ENCODE measurements at places on chromosomes 6 and 20.

- no peak for DNase-seq
Measured at GRCh38 chr6:151379933-151380847, 11.2 kb downstream of the ZBTB2 start.

DNA sequence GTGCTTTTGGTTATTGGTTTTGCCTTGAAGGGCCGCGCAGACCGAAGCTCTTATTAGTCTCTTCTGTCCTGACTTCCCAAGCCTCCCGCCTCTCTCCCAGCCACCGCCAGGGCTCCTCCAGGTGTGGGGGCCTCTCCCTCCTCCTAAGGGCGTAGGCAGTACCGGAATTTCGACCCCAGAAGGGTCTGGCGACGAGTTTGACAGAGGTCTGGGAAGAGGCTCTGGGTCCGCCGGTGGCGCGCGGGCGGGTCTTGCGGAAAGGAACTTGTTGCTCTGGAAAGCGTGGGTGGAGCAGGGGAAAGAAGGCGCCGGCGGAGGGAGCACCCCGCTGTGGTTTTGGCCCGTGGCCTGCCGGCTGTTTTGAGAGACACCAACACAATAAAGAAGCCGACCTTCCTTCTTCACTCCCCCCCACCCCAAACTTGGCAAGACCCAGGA lies 1.8 kb downstream of the PCSK2 start:
- DNase-seq: no peak

- DNase-seq: no peak
Measured at GRCh38 chr6:117078624-117079023, 186.7 kb upstream of the VGLL2 start.

- no peak for DNase-seq
Measured at GRCh38 chr20:11551479-11551878, 366.2 kb upstream of the BTBD3 start.

GRCh38 chr6:26043384-26044139 lies 43.7 kb upstream of the HFE start:
- DNase-seq: peak; percentile 54

DNA sequence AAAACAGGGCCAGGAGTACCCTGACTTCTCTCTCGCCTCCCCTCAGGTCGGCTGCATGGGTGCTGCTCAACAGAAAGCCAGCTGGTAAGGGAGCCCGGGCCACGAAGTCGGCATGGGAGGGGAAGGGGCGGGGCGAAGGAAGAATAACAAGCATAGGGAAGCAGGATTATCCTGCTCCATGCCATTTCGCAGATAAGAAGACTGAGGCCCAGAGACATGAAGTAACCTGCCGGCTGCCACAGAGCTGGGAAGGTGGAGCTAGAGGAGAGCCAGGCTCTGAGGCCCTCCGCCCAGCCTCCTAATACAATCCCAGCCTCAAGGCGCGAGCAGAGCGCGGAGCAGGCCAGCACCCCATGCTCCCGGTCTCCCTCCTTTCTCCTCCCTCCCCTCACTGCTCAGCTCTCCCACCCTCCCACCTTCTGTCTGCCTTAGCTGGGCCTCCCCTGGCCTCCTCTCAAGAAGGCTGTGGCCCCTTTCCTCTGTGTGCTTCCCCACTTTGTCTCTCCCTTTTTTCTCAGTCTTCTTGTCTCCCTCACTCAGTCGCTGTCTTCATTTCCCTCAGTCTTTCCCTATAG lies 13.2 kb upstream of the HMGA1 start:
- DNase-seq: no peak

- DNase-seq: no peak
Measured at GRCh38 chr6:20696676-20697075, 162.4 kb downstream of the CDKAL1 start.

DNA sequence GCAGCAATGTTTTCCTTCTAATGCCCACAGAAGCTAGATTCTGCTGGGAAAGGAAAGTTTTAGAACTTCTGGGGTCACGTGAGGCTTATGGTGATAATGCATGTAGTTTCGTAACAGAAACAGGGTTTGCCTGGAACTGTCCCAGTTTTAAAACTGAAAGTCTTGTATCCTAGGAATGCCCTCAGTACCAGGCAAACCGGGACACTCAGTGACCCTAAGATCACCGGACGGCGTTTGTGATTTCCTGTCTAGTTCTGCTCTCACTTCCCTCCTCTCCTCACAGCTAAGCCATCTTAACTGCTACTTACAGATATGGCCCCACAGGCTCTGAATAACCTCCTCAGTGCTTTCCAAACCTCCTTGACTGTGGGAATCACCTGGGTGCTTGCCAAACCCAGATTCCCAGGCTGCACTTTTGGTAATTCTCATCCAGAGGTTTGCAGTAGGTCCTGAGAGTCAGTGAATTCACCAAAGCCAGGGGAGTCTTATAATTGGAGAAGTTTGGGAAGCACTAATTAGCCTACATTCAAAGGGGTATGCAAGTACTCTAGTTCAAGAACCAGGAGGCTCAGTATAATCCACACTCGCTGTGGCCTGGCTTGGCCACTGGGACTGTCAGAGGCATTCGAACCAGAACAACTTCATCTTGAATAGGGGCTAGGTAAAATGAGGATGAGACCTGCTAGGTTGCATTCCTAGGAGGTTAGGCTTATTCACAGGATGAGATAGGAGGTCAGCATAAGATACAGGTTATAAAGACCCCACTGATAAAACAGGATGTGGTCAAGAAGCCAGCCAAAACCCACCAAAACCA lies 231.6 kb upstream of the MYLIP start:
- no peak for DNase-seq

GRCh38 chr6:44077214-44077946 lies 49.9 kb downstream of the MRPL14 start:
- DNase-seq: no peak

- no peak for DNase-seq
Measured at GRCh38 chr6:155155787-155156447, 107.9 kb upstream of the CLDN20 start.

DNA sequence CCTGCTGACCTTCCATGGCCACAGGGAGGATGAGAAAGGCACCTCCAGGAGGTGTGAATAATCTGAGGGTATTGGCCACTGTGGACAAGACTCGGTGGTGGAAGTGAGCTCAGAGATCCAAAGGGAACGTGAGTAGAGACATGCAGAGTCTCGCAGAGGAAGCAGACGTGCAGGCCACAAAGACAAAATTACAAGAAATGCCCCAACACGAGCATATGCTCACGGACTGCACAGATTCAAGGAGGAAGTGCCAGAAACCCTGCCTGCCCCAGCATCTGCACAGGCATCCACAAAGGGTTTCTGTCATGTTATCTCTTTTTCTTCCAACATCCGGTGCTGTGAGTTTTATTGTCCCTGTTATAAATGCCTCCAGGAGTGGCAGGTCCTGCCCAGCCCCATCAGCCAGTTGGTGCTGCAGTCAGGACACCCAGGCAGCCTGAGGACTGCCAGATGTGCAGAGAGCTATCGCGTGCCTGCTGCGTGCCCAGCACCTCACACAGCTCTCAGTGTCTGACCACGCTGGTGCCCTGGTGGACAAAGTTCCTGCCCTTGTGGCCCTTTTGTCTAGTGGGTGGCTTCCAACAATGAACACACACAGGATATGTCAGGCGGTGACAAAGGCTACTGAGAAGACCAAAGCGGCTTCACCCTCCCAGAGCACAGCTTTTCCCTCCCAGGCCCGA lies 34.0 kb upstream of the FANCE start:
- DNase-seq: no peak

- no peak for DNase-seq
Measured at GRCh38 chr20:63886921-63887320, 8.0 kb upstream of the DNAJC5 start.

GRCh38 chr6:79422666-79423065 lies 114.6 kb downstream of the LCA5 start:
- no peak for DNase-seq

DNA sequence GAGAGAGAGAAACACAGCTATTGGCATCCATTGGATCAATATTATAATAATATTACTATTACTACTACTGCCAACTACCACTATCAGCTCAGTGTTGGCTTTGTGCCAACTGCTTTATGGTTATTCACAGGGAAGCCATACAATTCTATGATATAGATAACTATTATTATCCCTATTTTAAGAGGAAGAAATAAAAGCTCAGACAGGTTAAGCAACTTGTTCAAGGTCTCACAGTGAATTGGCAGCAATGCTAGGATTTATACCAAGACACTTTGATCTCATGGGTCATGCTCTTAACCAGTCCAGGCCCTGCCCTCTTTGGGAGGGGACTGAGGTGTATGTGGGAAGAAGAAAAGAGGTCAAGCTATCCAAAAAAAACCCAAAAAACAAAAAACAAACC lies 82.0 kb upstream of the TRAF3IP2 start:
- DNase-seq: no peak

- DNase-seq: no peak
Measured at GRCh38 chr20:1901704-1902103, 6.5 kb downstream of the SIRPA start.

GRCh38 chr6:116518621-116519368 lies 7.4 kb downstream of the CALHM5 start:
- DNase-seq: no peak

DNA sequence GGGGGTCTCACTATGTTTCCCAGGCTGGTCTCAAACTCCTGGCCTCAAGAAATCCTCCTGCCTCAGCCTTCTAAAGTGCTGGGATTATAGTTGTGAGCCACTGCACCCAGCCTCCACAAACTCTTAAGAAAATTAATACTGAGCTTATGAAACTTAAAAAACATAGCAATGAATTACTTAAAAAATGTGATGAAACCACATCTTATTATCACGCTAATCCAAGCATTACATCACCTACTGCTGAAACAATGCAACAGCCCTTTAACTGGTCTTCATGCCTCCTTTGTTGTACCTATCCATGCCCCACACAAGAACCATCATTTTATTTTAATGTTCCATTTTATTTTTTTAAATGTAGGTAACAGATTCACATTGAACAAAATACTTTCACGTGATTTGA lies 24.9 kb downstream of the SESN1 start:
- DNase-seq: no peak

GRCh38 chr20:38685853-38686473 lies 38.3 kb upstream of the SLC32A1 start:
- no peak for DNase-seq

- DNase-seq: peak; percentile 56
Measured at GRCh38 chr6:139250296-139251044, 41.3 kb downstream of the TXLNB start.

DNA sequence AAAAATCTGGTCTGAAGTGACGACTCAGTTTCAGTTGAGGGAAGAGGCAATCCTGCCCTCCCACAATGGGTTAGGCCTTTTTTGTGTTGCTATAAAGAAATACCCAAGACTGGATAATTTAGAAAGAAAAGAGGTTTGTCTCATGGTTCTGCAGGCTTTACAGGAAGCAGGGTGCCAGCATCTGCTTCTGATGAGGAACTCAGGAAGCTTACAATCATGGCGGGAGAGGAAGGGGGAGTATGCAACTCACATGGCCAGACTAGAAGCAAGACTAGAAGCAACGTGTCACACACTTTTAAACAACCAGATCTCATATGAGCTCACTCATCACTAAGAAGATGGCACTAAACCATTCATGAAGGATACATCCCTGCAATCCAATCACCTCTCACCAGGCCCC lies 529.3 kb downstream of the KIF16B start:
- no peak for DNase-seq

DNA sequence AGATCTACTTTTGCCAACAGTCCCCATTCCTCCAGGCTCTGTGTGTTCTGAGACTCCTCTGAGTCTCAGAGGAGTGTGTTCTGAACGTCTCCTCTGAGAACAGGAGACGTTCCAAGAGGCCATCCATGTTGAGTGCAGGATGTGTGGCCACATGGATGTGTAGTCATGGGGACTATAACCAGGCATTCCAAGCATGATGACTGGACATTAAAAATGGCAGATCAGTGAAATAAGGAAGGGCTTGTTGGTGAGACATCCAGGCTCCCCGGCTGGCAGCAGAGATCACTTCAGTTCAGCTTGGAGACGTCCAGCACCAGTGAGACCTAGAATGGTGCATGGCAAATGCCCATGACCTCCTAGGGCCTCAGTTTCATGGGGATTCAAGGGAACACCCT lies 34.3 kb upstream of the POU5F1 start:
- DNase-seq: no peak

GRCh38 chr6:136552054-136552453 lies 1.8 kb upstream of the MAP7 start:
- no peak for DNase-seq

DNA sequence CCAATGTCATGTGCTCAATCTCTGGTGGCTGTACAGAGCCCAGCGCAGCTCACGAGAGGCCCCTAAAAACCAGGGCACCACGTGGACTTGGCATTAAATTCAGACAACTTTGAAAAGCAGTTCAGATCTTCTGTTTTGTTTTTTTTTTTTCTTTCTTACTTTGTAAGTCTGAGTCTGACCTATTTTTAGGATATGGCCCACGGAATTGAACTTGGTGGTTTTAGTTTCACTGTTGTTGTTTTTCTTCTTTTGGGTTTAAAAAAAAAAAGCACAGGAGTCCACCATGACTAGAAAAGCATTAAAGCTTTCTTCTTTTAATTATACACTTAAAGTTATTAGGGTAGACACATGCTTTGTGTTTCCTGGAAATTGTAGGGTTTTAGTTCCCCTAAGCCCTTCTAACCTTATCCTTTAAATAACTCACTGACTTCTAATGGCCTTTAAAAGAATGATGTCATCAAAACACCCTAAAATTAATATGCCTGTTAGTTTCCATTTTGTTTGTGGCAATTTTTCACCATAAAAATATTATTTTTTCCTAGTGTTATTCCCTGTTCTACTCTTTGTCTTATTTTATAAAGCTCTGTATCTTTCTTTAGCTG lies 48.5 kb upstream of the CCN2 start:
- no peak for DNase-seq

GRCh38 chr6:109420751-109421150 lies 19.7 kb downstream of the PPIL6 start:
- DNase-seq: no peak

DNA sequence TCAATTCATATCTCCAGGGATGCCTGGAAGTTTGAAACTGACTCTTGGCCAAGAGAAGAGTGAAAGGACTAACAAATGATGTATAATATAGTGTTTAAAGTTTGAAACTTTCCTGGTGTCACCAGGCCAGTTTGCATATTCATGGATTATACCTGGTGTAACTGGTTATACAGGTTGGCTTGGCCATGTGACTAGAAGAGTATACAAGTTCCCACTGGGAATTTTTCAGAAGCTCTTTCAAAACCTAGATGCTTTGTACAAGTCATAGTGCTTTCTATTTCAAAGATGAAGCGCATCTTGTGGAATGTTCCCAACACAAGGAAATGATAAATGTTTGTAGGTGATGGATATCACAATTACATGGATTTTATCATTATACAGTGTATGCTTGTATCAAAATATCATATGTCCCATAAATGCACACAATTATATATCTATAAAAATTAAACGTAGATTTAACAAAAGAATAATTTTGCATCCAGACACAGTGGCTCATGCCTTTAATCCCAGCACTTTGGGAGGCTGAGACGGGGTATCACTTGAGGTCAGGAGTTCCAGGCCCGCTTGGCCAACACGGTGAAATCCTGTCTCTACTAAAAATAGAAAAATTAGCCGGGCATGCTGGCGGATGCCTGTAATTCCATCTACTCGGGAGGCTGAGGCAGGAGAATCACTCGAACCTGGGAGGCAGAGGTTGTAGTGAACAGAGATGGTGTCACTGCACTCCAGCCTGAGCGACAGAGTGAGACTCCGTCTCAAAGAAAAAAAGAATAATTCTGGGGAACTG lies 1420.2 kb downstream of the GRIK2 start:
- no peak for DNase-seq

GRCh38 chr6:14143305-14143704 lies 25.7 kb downstream of the CD83 start:
- no peak for DNase-seq

Data from activated effector memory CD4-positive, alpha-beta T cell treated with Interleukin-2 at 50 U/mL for 16 hours (primary cell).